ENCODE measurements at places on chromosomes 2 and 18.

GRCh38 chr2:4073026-4073569, 369.7 kb downstream of the DCDC2C start:
- DNase-seq, result no peak

GRCh38 chr18:463403-463802, 37.1 kb downstream of the COLEC12 start:
- DNase-seq, result no peak

GRCh38 chr2:195838002-195838401, 181.0 kb downstream of the SLC39A10 start:
- DNase-seq, result no peak

- DNase-seq, result no peak
Measured at GRCh38 chr18:59867337-59868104, 32.3 kb upstream of the PMAIP1 start.

- DNase-seq, result no peak
Measured at GRCh38 chr2:227860221-227860641, 11.2 kb upstream of the DAW1 start.

- peak; percentile 81 for DNase-seq
Measured at GRCh38 chr2:37573451-37574388, 97.7 kb downstream of the CDC42EP3 start.

- DNase-seq, result no peak
Measured at GRCh38 chr18:33507019-33507418, 66.5 kb upstream of the CCDC178 start.

GRCh38 chr2:196274387-196274809, 103.0 kb upstream of the STK17B start:
- peak; percentile 66 for DNase-seq

DNA sequence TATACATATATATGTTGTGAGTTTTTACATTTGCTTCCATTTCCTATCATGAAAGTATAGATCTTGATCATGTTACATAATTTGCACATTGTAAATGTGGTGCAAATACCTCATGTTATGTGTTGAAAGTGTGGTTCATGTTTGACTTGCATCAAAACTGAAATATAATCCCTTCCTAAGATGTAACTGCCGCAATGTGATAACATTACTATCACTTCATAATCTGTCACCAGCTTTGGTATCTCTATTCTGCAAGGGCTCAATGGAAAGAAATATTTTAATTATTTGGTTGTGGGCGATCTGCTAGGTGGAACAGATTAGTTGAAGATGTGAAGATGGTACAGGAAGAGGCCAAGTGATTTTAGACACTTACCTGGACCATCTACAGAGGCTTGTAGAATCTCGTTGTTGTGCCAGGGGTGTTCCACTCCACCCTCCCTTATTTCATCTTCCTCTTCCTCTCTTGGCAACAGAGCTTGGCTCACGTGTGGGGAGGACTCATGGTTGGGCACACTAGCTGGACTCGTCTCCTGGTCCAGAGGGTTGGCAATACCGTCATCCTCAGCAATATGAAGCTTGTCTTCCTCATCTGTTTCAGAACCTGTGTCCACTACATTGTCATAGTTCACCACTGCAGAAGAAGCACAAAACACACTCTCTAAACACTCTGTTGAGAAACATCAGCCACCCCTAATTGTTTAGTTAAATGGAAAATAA, 90.4 kb downstream of the ZEB2 start:
- DNase-seq, result no peak
